Hepatocyte (in vitro differentiated cells): ENCODE measurements at places on chromosomes 2 and 18. TPM values are rescaled to one million over a fixed set of nuclear protein-coding genes. Genes with fewer than 3 reads are reported as not detected.

TMEM247 gene
- polyA plus RNA-seq = not detected in 2 replicates

MROH2A gene
- not detected in 2 replicates for polyA plus RNA-seq

TDRD15 gene
- not detected in 2 replicates for polyA plus RNA-seq

GPR55 gene
- 0.32 TPM in 1 of 2 replicates, not detected in the other for polyA plus RNA-seq

ATP9B gene
- polyA plus RNA-seq = 12.9 and 14.6 TPM in 2 replicates

MAP3K19 gene
- polyA plus RNA-seq = 0.50 TPM in 1 of 2 replicates, not detected in the other

MOGAT1 gene
- polyA plus RNA-seq = 0.15 TPM in 1 of 2 replicates, not detected in the other

CERKL gene
- polyA plus RNA-seq = 1.9 and 2.0 TPM in 2 replicates

ZNF892 gene
- polyA plus RNA-seq = 0.13 and 0.66 TPM in 2 replicates

- H3K4me3 ChIP-seq = no peak overlapping the region
- no peak overlapping the region for H3K27ac ChIP-seq
- no peak for DNase-seq
- H3K36me3 ChIP-seq = no peaks in the 10 kb centered on the region
These were observed 267.3 kb upstream of the MC4R start for GRCh38 chr18:60639836-60640235.

- H3K4me1 ChIP-seq = no peaks in the 10 kb centered on the region
- no peak for DNase-seq
- H3K4me3 ChIP-seq = no peak overlapping the region
These were observed 16.7 kb upstream of the ZSCAN30 start for GRCh38 chr18:35306588-35307250.

DNA sequence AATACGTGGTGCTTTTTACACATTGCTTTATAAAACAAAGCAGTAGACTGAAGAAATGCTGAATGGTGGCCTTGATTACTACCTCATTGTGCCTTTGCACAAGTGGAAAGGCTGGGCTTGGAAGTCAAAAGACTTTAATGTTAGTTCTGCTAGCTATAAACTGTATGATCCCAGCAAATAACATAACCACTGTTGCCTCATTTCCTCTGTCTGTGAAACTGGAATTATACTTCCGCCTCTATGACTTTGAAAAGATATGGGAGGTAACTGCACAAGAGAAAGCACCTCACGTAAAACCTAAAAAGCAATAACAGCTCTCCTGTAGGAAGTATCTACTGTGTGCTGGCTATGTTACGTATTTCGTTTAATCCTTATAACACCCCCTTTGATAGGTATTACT lies 43.4 kb upstream of the DSC1 start:
- no peaks in the 10 kb centered on the region for H3K36me3 ChIP-seq
- no peak overlapping the region for H3K4me3 ChIP-seq
- H3K27ac ChIP-seq = peak overlapping the region; percentile 61

DNA sequence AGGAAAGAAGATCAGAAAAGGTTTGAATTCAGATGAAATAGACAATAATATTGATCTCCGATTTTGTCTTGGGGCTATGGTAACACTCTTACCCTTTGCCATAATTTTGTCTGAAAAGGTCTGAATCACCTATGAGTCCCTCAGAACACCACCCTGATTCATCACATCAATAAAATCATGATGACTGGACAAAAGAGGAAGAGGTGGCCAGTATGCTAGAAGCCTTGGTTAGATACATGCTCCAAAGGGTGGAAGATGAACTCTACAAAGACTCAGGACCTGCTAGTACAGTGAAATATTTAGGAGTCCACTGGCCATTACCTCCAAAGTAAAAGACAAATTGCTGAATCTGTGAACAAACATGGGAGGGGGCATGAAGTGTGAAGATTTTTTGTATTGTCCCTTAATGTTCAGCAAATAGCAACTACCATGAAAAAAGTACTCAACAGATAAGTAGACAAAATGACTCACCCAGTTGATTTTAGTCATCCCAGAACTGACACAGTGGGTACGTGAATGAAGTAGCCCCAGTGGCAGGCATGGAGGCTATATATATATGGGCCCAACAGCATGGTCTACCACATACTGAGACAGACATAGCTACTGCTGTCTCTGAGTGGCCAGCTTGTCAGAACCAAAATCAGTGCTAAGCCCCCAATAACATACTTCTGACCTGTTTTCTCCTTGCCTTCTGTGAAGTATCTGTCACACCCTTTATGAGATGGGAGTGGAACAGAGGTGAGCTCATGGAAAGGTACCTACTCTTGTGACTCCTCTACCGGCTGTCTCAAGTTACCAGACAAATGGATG lies 36.5 kb upstream of the GLS start:
- H3K4me1 ChIP-seq = peaks cover 5% of the 10 kb centered on the region
- H3K36me3 ChIP-seq = no peaks in the 10 kb centered on the region
- DNase-seq = no peak

DNA sequence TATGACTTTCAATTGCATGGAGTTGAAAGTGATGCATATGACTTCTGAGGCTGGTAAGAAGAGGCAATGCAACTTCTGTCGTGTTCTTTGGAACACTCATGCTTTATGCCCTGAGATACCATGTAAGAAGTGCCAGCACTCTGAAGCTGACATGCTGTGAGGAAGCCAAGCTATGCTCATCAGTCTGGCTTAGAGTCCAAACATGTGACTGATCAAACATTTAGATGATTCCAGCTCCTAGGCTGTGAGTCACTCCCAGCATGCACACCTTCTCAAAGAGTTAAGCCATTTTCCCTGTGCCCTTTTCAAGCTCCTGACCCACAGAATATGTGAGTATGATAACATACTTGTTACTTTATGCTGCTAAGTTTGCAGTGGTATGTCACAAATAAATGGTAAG lies 15.8 kb upstream of the VRK2 start:
- no peak overlapping the region for H3K4me3 ChIP-seq
- no peak for DNase-seq
- H3K27me3 ChIP-seq = no peaks in the 10 kb centered on the region
- H3K4me1 ChIP-seq = no peaks in the 10 kb centered on the region

DNA sequence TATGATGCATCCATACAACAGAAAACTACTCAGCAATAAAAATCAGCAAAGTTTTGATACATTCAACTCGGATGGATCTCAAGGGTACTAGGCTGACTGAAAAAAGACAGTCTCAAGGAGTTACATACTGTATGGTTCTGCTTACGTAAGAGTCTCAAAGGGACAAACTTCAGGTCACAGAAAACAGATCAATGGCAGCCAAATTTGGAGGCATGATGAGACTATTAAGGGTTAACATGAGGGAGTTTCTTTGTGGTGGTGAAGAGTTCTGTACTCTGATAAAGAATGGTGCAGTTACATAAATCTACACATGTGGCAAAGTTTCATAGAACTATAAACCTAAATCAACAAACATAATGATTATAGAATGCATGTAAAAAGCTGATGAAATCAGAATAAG lies 81.4 kb downstream of the COBLL1 start:
- H3K4me1 ChIP-seq = peaks cover 22% of the 10 kb centered on the region
- H3K27me3 ChIP-seq = no peaks in the 10 kb centered on the region

DNA sequence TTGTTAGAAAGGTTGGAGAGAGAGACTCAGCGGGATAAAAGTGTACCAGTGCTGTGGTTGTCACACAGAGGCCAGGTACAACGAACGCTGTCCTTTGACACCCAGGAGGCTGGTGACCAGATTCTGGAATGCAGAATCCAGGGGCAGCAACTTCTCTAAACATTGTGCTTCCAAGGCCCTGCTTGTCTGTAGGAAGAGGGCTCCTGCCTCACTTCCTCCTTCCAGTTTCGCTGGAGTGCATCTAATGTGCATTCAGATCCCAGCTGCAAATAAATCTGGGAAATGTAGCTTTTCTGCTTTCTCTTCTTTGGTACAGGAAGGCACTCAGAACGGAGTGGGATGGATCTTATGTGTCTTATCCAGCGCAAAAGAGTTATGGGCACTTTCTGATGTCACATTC lies 171.8 kb upstream of the ATP5MC3 start:
- H3K4me3 ChIP-seq = no peak overlapping the region
- H3K4me1 ChIP-seq = peaks cover 3% of the 10 kb centered on the region
- H3K27ac ChIP-seq = no peak overlapping the region
- H3K36me3 ChIP-seq = no peaks in the 10 kb centered on the region

- peak overlapping the region; percentile 72 for H3K27ac ChIP-seq
- no peaks in the 10 kb centered on the region for H3K27me3 ChIP-seq
- no peaks in the 10 kb centered on the region for H3K36me3 ChIP-seq
- DNase-seq = no peak
- peaks cover 6% of the 10 kb centered on the region for H3K4me1 ChIP-seq
These were observed 2.0 kb downstream of the TCF4 start for GRCh38 chr18:55585920-55586561.

GRCh38 chr2:100057901-100058261 lies 84.5 kb downstream of the AFF3 start:
- H3K27me3 ChIP-seq = no peaks in the 10 kb centered on the region
- H3K27ac ChIP-seq = no peak overlapping the region
- no peak for DNase-seq
- H3K4me1 ChIP-seq = peaks cover 5% of the 10 kb centered on the region
- no peaks in the 10 kb centered on the region for H3K36me3 ChIP-seq
